ENCODE measurements at places on chromosomes 11 and 22. TPM values are rescaled to one million over a fixed set of nuclear protein-coding genes. Genes with fewer than 3 reads are reported as not detected.

- H3K4me1 ChIP-seq: no peaks in the 10 kb centered on the region
- H3K27ac ChIP-seq: no peak overlapping the region
- no peak overlapping the region for H3K4me3 ChIP-seq
- no peak for DNase-seq
These were observed 1.4 kb upstream of the OSBPL5 start for GRCh38 chr11:3166268-3167142.

DNA sequence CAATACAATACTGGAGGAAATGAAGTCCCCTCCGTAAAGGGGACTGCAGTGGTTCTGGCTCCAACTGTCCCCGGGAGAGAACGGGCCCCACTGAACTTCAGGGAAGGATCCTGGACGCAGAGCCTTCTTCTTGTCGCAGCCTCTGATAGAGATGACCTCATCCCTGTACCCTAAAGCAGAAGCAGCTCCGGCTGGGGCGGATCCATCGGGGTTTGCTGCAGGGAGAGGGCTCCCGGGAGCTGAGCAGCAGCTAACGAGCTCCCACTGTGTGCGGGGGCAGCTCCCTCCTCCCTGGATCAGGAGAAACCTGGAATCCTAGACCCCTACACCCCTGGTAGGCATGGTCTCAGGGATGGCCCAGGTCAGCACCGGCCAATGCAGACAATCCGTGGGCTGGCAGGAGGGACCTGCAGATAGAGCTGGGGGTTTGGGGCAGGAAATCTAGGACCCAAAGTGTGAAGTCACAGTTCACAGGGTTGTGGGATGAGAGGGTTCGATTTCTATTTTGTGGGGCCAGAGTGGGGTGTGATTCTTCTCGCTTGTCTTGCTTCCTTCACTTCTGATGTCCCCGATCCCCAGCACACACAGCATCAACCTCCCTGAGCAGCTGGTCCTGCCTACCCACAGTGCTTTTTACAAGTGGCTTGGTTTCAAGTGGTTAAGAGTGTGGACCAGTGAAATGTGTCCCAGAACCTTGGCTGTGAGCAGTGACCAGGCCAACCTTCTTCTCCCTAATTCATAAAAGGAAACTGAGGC lies 12.9 kb downstream of the KIAA0930 start:
- H3K27ac ChIP-seq: no peak overlapping the region
- H3K27me3 ChIP-seq: no peaks in the 10 kb centered on the region
- DNase-seq: no peak
- no peaks in the 10 kb centered on the region for H3K4me1 ChIP-seq
- H3K4me3 ChIP-seq: no peak overlapping the region
- H3K36me3 ChIP-seq: no peaks in the 10 kb centered on the region

DNA sequence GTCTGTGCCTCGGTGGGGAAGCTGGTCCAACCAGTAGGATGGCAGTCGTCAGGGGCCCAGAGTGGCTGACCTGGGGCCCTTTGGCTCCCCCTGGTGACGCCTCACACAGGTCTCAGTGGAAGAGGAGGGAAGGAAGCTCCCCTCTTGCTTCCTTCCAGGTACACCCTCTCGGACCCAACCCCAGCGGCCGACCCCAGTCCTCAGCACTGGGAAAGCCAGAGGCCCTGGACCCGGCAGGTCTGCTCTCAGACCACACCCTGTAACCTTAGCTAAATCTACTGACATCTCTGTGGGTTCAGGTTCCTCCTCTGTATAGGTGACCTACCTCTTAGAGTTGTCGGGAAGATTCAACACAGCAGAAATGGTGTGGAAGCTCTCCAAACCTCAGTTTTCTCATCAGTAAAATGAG lies 3.4 kb upstream of the SCUBE1 start:
- H3K27ac ChIP-seq: no peak overlapping the region
- H3K4me1 ChIP-seq: no peaks in the 10 kb centered on the region
- peak; percentile 67 for DNase-seq
- H3K36me3 ChIP-seq: no peaks in the 10 kb centered on the region
- H3K4me3 ChIP-seq: no peak overlapping the region

DNA sequence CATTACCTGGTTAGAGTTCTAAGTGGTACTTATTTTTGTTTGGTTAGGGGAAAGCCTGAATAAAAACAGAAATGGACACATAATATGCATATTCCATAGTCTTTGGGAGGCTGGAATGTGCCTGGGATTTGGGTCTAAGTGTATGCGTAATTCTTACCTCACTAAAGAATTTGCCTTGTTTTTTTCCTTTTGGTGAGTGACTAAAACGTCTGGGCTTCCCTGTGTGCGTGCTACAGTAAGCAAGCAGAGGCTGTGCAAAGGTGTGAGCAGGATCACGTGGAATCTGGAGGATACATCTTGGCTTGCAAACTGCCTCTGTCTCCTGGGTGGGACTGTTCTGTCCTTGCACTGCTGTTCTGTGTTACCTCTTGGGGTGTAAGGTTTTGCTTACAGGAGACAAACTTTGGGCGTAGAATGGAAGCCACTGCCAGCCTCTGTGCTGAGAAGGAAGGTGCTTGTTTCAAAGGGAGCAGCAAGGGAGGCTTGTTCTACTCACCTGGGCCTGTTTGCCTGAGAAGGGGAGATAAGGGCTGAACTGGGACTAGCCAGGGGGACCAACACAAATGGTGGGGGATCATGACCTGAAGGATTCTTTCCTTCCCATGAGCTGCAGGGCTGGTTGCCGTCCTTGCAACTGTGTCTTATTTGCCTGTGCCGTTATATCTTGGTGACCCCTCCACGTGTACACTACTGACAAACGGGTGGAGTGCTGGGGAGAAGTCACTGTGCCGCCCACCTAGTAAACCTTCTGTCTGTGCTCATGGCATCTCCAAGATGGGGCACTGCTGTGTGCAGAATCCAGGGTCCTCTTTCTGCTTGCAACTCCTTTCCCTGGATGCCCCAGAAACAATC lies 4.5 kb downstream of the NEAT1 start:
- peaks cover 7% of the 10 kb centered on the region for H3K36me3 ChIP-seq
- H3K4me1 ChIP-seq: peaks cover 42% of the 10 kb centered on the region
- peak; percentile 28 for DNase-seq

DNA sequence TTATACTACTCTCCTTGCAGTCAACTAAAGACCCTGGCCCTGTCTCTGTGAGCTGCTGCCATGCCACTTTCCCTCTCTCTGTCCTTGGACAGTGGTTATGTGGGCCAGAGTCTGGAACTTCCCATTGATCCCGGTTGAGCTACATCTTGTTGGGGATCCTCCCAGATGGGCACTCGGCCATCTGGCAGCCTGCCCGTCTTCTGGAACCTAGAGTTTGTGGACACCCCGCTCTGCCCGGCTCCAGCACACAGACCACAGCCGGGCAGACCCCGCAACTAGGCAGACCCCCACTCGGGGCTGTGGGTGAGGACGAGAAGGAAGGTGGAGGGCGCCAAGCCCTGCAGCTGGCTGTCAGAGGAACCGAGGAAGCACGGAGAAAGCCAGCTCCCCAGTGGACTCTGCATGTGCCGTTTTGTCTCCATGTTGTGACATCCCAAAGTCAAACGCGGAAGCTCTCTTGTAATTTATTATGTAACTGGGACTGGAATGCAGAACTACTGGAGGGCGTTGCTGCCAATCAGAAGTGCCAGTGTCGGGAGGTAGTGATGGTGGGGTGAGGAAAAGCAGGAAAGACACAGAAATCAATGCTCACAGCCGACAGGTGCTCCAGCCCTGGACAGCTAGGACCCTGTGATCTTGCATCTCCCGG lies 207.7 kb downstream of the CEP164 start:
- no peak overlapping the region for H3K27ac ChIP-seq
- peaks cover 12% of the 10 kb centered on the region for H3K27me3 ChIP-seq
- H3K36me3 ChIP-seq: no peaks in the 10 kb centered on the region
- H3K4me3 ChIP-seq: no peak overlapping the region
- DNase-seq: peak; percentile 54

YDJC gene
- 41.1 TPM for polyA plus RNA-seq
